CD4-positive, alpha-beta T cell treated with Interleukin-4 for 1 hour (primary cell): ENCODE measurements at places on chromosomes 5 and 9.

DNA sequence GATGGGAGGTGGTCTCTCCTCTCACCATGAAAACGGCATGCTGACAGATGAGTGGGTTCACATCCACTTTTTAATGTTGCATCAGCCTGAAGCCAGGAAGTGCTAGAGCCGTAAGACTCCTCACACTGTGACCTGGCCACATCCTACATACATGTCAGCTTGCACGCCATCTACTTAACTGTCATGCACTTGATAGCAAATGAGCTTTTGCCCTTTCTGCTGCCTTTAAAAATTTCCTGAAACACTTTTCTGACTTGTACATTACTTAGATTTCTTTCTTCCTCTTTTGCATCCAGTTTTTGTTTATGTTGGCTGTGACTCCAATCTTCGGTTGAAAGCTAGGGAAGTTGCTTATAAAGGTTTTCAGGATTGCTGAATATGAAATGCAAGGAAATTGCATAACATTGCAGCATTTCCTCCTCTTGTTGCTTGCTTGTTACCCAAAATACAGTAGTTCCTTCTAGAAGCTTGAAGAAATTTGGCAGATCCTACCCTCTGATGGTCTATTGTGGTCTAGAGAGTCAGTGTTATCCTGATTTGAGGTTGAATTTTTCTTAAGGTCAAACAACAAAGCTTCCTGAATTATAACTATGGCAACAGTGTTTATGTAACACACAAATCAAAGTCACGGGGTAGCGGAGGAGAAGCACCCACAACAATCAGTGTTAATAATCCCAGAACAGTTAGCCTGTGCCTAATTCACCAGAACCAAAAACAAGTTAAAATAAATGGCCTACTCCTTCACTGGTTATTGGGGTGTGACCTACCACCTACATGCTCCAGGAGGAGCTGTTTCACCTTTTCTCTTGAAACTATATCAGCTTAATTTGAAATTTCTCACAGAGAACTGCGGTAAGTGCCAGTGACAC is 232.5 kb downstream of the ARHGAP26 start:
- DNase-seq = peak; percentile 79

- no peak for DNase-seq
These were observed 8.1 kb downstream of the BARHL1 start for GRCh38 chr9:132590318-132591182.

DNA sequence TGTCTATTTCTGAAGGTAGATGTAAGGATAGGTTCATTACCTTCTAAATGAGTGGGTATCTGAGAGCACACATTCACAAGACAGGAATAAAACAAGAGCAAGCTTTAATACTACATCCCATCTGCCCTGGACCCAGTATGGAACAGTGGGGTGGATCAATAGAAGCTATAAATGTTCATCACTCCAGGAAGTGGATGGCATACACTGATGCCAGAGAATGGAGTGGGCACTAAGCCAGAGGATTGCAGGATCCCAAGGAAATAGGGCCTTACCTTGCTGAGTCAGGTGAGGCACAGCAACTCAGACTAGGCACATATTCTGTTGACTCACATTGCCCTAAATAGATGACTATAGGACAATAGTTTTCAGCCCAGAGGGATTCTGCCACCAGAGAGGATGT is 21.3 kb upstream of the COX7C start:
- DNase-seq = no peak

DNA sequence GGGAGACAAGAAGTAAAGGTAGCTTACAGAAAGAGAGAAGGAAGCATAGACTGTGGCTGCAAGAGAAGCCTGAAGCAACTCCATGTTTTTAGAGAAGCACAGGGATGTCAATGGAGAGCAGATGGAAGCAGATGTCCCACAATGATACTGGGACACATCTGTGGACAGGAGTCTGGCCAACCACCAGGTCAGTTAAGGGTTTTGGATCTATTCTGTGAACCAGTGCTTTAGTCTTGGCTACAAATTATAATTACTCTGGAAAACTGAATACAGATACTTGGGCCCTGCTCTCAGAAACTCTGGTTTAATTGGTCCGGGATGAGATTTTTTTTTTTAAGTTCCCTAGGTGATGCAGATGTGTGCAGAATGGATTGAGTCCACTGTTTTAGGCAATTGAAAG is 592.8 kb downstream of the CSNK1G3 start:
- no peak for DNase-seq

- DNase-seq = peak; percentile 19
These were observed 55.3 kb downstream of the ZNF366 start for GRCh38 chr5:72451741-72452505.
